Right renal cortex interstitium (tissue), 3 donors: ENCODE measurements at places on chromosomes 4 and X. TPM values are rescaled to one million over a fixed set of nuclear protein-coding genes. Genes with fewer than 3 reads are reported as not detected.

The PDE6B gene
- 38.2 TPM for polyA plus RNA-seq

The IQSEC2 gene
- polyA plus RNA-seq = 12.3 TPM

The ZRSR2 gene
- polyA plus RNA-seq = 15.4 TPM

The CITED1 gene
- polyA plus RNA-seq = 13.8 TPM

The STK32B gene
- 9.3 TPM for polyA plus RNA-seq

The GAGE12C gene
- polyA plus RNA-seq = not detected

The MRFAP1 gene
- 476 TPM for polyA plus RNA-seq

The CT45A5 gene
- polyA plus RNA-seq = not detected

The ASIC5 gene
- 0.13 TPM for polyA plus RNA-seq
